Kasumi-1 (cell line): ENCODE measurements at places on chromosomes 13 and 19.

DNA sequence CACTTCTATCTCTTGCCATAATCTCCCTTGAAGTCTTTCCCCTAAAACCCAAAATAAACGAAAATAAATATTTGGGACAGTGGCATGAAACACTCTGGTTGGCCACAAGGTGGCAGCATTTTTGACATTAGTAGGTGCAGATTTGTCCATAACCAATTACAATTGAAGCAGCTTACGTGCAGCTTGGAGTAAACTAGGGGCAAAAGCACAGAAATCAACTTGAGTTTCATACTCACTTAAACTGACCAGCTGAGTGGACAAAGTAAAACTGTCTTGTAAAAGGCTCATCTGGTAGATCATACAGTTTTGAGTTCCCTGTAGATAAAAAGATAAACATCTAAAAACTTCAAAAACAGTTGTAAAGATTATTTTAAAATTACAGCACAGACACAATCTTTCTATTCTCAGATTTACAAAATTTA lies 18.8 kb downstream of the PDCD5 start:
- DNase-seq = peak; percentile 84

GRCh38 chr13:46662690-46663089 lies 109.7 kb downstream of the LRCH1 start:
- DNase-seq = no peak

- no peak for DNase-seq
Measured at GRCh38 chr19:2841855-2842574, 740 bp downstream of the ZNF555 start.

GRCh38 chr13:98226496-98226895 lies 49.4 kb upstream of the RNF113B start:
- no peak for DNase-seq

GRCh38 chr13:51874651-51875050 lies 12.9 kb downstream of the CCDC70 start:
- no peak for DNase-seq

DNA sequence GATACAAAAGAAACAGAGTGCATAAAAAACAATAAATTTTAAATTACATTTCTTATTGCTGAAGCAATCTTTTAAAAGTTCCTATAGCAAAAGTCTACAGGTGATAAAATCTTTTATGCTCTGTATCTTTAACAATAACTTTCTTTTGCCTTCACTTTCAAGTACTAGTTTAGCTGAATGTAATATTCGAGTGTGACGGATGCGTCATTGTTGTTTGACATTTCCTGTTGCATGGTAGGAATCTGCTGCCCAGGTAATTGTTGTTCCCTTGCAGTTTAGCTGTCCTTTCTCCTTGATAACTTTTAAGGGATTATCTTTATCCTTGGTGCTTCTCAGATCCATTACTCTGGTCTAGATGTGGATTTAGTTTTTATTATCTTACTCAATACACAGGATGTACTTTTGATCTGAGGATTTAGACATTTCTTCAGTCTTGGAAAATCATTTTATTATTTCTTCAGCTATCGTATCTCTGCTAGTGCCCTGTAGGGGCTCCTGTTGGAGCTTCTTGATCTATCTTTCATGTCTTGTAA lies 2.1 kb upstream of the CPB2 start:
- DNase-seq = no peak

DNA sequence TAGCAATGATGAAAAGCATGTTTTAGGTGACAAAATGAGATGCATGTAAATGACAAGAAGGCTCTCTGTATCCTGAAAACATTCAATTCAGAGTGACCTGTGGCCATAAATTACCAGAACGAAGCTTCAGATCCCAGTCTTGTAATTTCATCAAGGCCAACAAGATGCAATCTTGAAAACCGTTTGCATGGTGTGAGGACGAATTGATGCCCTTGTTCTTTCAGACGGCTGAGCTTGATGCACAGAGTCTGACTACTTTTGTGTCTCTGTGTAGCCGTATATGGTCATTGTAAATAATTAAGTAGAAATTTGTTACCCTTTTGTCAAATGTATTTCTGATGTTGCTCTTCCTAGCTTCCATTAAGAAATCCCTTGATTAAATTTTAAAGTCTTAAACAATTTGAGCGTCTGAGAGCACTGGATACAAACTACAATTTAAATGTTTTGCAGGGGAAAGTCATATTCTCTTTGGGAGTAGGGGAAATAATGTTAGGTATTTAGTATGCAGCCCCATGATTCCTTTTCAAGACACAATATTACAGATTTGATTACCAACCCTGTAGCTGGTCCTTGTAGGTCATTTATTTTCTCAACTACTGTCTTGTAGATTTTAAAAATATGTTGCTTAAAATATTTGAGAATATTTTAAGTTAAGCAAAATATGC lies 125.8 kb upstream of the PCDH9 start:
- no peak for DNase-seq

DNA sequence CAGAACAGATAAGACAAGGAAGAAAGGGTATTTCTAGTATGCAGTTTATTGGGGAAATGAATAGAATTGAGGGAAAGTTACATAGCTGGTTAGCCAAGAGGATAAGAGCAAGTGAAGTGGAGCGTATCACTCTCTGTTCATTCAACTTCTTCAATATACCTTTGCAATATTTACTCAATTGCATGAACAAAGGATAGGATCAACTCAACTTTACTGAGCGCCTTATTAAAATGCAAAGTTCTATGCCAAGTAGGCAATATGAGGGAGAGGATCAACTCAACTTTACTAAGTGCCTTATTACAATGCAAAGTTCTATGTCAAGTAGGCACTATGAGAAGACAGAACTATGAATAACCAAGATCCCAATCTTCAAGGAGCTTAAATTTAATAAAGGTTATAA lies 43.9 kb downstream of the ZC3H13 start:
- no peak for DNase-seq

GRCh38 chr13:33640832-33641231 lies 177.1 kb upstream of the RFC3 start:
- DNase-seq = no peak

DNA sequence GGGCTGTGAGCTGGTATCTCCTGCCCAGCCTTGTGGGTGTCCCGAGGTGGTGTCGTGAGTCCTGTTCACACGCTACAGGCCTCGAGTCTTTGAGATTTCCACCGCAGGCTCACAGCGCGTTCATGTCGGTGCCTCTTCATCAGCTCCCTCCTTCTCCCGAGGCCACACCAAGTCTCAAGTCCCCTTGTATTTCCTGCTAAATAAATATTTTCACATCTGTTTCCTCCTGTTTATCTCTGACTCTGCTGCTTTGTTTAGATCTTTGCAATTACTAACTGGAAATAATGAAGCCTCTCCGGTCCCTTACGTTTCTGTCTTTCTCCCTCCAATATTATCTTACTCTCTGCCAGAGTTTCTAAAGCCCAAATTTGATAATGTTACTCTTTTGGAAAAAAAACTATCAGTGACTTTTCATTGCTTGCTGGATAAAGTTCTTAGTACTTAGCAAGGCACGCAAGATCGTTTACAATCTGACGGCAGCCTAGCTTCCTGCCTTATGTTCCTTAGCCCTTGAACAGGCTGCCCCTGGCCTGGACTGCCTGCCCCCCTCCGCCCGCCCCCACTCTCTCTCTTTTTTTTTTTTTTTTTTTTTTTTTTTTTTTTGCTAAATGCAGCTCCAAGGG lies 130.5 kb upstream of the RNF113B start:
- DNase-seq = no peak

- no peak for DNase-seq
Measured at GRCh38 chr13:44565881-44566280, 10.2 kb downstream of the TSC22D1 start.

DNA sequence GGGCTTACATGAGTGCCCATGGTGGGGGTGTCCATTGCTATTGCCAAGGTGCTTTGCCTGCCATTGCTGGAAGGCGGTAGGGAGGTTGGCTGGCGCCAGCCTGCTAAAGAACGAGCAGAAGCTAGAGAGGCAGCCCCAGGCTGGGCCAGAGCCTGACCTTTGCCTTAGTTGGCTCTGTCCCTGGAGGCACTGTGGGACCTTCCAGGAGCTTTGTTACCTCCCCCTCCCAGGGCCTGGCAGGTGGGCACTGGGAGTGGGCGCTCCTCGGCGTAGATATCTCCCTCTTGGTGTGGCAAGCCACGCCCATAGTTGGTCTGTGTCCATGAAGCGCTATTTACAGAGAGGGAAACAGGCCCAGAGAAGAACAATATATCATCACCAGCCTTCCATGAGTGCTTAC lies 2.3 kb upstream of the SLC25A42 start:
- DNase-seq = no peak

DNA sequence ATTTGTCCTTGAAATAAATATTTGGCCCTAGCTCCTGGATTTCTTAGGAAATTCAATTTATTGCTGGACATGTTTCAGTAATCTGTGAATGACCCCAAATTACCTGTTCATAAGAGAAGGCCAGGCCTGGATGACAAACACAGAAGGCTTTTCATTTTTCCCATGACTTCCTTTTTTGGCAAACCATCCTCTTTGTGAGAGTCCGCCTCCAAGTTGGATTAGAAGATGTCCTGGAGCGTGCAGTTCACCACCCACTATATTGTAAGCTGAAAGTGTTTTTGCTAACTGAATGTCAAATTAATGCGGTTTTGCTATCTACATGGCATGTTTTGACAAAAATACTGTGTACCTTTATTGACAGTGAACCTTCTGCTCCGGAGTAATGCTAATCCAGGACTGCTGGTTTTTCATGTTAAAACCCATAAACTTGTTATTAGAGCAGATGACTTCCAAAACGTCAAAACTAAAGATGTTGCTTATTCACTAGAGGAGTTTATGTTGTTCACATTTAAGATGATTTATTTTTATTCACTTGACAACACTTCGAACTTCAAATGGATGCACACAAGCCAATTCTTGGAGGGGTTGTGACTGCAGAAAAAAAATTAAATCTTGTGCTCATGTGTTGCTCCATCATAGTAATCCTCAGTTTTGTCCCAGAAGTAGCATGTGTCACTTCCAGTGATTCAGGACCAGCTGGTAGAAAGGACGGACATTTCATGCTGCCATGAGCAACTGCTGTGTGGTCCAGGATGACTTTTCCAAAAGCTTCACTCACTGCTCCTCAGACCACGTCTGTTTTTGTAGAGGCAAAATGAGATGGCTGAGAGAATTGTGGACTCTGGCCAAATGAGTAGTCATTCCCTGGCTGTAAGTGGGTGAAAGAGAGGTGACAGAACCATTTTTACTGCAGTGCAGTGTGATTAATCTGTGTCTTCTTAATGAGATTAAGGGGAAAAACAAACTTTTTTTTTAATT lies 71.0 kb downstream of the ITGBL1 start:
- no peak for DNase-seq

GRCh38 chr13:111614613-111615012 lies 294.2 kb downstream of the TEX29 start:
- DNase-seq = no peak

DNA sequence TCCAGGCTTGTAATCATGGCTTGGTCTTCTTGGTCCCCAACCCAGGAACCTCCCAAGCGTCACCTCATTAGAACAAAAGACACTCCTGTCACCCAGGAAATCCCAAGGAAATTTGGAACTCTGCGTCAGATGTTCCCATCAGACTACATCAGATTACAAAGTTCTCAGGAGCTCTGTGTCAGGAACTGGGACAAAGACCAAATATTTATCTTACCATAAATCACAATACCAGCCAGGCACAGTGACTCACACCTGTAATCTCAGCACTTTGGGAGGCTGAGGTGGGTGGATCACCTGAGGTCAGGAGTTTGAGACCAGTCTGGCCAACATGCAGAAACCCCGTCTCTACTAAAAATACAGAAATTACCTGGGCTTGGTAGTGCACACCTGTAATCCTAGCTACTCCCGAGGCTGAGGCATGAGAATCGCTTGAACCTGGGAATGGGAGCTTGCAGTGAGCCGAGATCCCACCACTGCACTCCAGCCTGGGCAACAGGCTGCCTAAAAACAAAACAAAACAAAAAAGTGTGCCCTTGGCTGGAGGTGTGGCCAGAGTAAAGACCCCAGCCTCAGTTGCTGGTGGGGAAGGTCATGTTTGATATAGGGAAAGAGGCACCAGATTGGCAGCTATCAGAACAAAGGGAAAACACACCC lies 16.7 kb upstream of the CCDC124 start:
- no peak for DNase-seq

- no peak for DNase-seq
Measured at GRCh38 chr13:109684824-109685202, 101.6 kb downstream of the IRS2 start.

GRCh38 chr13:93409001-93409400 lies 182.4 kb downstream of the GPC6 start:
- no peak for DNase-seq

- DNase-seq = peak; percentile 98
Measured at GRCh38 chr19:40465557-40466218, at the start of gene BLVRB. BLVRB (minus strand) TSS chr19:40465745; CDS start chr19:40465688, 57 bp downstream.

DNA sequence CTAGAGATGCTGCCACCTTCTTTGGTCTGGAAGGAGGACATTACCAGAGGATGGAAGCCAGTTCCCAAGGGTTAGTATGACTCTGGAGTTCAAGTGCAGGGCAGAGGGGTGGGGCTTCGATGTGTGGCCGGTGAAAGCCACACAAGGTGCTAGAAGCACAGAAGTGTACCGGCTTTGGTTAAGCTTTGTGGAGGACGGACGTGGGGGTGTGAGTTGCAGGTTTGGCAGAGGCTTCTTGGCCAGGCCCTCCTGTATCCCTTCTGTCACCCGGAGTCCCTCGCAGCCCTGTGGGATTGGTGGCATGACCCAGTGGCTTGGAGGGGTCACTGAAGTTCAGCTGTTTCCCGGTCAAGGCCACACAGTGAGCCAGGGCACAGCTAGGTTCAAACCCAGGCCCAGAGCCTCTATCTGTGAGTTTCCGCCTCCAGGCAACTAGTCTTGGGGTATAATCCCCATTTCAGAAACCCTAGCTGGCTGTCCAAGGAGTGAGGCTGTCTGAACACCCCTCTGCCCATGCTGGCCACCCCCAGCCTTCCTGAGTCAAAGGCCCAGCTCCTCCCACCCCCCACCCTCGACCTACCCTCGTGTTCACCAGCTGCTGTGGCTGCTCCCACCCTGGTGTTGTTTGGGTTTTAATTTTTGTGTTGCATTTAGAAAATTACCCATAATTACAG lies 4.6 kb upstream of the SSBP4 start:
- DNase-seq = peak; percentile 23

GRCh38 chr13:32150239-32150638 lies 118.7 kb downstream of the FRY start:
- DNase-seq = no peak

DNA sequence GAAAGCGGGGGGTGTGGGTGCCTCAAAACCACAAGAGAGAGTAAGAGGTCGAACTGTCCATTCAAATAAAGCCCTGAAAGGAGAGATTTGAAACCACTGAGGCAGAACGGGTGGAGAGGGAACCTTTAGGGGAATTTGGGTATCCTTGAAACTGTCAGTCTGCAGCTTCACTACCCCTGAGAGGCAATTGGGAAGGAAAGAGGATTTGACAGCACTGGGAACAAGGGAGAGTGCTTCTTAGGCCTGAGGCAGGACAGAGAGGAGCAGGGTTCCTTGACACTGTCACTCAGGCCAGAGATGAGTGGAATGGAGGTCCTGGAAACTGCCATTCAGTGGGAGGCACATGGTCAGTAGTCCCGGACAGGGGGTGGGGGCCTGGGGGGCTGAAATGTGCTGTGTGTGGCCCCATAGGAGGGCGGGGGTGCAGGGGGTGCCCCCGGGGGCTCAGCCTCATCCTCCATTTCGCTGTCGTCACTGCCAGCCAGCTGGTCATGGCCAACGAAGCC lies 5.0 kb downstream of the GFY start:
- DNase-seq = no peak

GRCh38 chr13:99389520-99390304 lies 82.5 kb upstream of the GPR183 start:
- no peak for DNase-seq
